Mucosa of descending colon (tissue), 3 donors: ENCODE measurements at places on chromosomes 1 and 21. TPM values are rescaled to one million over a fixed set of nuclear protein-coding genes. Genes with fewer than 3 reads are reported as not detected.

The DIO1 gene
- not detected for total RNA-seq

The GFI1 gene
- total RNA-seq: 2.7 TPM

The KLHL12 gene
- total RNA-seq: 33.4 TPM

The NEK2 gene
- 12.7 TPM for total RNA-seq

The TMPRSS3 gene
- total RNA-seq: 0.69 TPM

- no peak for DNase-seq
Measured at GRCh38 chr1:222829868-222830267, 15.0 kb downstream of the DISP1 start.

DNA sequence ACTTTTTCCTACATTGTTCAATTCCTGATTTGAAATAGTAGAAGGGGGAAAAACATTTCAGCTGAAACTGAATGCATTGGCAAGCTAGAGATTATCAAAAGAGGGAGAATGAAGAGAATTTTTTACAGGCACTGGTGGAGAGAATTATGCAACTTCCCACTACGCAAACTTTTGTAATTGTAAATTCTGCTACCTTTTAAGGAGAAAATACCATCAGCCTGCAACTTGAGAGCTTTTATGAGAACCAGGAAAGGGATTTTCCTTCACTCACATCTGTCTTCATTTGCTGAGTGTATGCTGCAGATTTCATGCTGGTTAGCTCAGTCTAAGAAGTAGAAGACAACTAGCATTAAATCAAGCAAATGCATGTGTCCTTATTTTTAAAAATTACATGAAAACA, 43.7 kb downstream of the ADAMTS1 start:
- DNase-seq: no peak

GRCh38 chr1:115755456-115756370, 12.8 kb downstream of the CASQ2 start:
- DNase-seq: no peak

- DNase-seq: no peak
Measured at GRCh38 chr1:61980561-61980960, 214.1 kb upstream of the L1TD1 start.

DNA sequence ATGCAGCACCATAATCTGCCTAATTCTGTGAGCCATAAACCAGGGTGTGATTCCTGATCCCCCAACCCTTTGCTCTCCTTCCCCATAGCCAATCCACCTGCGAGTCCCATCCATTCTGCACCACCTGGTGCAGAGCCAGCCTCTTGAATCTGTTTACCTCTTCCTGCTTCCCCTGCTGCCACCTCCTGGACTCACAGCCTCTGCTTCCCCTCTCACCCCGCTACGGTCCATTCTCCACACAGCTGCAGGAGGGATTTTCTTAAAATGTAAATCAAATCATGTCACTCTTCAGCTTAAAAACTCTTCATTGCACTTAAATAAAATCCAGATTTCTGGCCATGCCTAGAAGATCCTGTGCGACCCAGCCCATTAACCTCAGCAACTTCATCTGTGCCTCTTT, 186.7 kb downstream of the FOXD2 start:
- DNase-seq: no peak

DNA sequence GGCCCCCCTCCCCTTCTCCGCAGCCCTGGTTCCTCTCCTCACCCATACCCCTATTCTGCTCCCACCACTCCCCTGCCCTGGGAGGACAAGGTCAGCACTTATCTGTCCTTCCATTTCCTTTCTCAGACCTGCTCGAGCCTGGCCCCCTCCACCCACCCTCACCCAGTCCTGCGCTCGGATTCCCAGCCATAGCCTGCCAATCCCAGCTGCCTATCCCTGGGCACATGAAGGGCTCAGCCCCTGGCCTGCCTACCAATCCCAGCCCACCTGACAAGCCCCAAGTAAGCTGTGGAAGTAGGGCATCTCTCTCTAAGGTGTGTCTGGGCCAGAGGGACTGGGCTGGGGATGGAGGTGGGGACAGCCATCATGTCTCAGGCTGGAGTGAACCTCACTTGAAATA, 5.4 kb downstream of the BLACAT1 start:
- DNase-seq: no peak

DNA sequence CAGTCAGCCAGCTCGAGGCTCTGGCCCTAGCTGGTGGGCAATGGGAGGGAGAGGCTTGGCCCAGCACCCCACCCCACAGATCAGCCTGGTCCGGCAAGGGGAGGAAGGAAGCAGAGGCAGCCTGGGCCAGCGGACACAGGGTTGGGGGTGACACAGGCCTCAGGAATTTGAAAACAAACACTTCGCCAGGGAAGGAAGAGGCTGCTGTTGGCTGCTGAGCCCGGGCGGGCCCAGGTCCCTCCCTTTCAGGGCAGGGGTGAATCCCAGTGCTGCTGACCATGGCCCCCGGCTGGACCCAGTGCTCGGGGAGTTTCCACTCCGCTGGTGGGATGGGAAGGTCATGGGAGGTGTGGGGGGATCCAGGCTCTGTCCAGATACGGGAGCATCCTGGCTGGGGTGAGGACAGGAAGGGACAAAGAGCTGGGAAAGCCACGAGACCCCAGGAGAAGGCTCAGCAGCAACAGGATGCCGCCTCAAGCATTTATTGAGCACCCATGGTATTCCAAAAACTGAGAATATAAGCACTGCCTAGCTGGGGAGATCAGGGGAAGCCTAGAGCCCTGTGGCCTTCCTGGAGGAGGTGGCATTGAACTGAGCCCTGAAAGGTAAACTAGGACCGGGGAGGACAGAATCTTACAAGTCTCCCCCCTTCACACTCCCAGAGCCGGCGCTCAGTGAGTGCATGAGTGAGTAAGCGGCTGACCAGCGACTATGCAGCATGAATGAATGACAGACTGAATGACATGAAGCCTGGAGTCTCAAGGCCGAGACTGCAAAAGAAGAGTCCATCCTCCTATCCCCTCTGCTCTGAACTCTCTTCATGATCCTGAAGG, 26.2 kb upstream of the EPHA2 start:
- peak; percentile 64 for DNase-seq

GRCh38 chr1:58476179-58476578, 70.3 kb downstream of the OMA1 start:
- DNase-seq: no peak

- DNase-seq: no peak
Measured at GRCh38 chr21:35324372-35325220, 275.5 kb upstream of the RUNX1 start.

- no peak for DNase-seq
Measured at GRCh38 chr1:234214911-234215892, 158.1 kb upstream of the COA6 start.

- DNase-seq: no peak
Measured at GRCh38 chr1:11280719-11281376, 7.8 kb downstream of the UBIAD1 start.

DNA sequence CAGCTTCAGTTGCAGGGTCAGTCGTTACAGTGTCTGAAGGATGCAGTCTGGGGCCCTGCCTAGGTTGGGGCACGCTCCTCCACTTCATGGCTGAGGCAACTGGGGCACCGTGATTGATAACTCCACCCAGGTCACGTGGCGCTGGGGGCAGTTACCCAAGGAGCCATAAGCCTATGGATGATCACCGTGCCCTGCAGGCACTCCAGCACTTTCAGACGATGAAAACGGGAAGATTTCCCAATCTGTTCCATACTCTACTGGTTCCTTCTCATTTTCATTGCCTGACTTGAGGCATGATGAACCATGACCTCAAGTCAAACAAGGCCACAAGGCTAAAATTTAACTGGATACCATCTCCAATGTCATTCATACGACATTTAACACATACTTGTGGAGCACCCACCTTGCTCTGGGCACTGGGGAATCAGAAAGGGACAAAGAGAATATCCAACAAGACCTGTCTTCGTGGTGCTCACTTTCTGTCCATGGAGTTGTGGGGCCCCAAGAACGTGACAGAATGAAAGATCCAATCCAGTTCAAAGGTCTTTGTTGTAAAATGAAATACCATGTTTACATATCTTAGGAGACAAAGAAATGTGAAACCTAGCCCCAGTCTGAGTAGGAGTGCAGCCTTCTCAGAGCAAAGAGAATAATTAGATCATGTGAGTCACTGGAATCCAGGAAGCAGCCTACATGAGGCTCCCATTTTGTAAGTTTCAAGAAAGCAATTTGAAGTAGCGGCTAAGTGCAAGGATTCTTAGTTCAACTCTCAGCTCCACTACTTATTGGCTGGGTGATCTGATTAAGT, 39.4 kb upstream of the SPOCD1 start:
- no peak for DNase-seq

GRCh38 chr1:48333316-48333715, 110.8 kb downstream of the SLC5A9 start:
- no peak for DNase-seq

DNA sequence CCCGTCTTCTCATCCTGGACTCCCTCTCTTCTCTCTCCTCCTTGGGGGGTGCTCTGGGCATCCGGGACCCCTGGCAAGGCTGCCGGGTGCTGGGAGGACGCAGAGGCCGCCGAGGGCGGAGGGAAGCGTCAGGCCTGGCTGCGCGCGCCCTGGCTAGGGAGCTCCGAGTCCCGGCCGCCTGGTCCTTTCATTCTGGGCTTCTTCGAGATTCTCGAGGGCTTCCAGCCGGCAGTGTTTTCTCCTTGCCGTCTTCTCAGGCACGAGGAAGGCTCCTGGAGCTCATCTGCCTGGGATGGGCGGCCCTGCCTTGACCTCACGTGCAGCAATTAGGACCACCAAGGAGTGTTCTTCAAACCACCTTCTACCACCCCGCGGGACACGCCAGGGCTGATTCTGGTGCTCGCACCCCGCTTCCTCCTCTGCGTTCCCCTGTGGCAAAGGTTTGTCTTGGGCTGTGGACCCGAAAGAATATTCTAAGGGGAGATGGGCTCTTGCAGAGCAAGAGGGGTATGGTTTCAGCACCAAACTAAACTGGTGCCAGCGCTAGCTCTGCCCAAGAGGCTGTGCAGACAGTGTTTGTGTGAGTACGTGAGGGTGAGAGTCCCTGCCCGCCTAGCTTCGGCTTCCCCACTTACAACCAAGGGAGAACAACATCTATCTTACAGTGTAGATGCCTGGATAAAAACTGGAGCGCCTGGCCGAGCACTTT, 36.5 kb downstream of the PIK3CD start:
- peak; percentile 54 for DNase-seq

- DNase-seq: no peak
Measured at GRCh38 chr1:21396516-21396915, 43.4 kb upstream of the NBPF3 start.
